ENCODE measurements at places on chromosomes 7 and 10. TPM values are rescaled to one million over a fixed set of nuclear protein-coding genes. Genes with fewer than 3 reads are reported as not detected.

LSM8 gene
- 56.5 TPM for total RNA-seq

DNA sequence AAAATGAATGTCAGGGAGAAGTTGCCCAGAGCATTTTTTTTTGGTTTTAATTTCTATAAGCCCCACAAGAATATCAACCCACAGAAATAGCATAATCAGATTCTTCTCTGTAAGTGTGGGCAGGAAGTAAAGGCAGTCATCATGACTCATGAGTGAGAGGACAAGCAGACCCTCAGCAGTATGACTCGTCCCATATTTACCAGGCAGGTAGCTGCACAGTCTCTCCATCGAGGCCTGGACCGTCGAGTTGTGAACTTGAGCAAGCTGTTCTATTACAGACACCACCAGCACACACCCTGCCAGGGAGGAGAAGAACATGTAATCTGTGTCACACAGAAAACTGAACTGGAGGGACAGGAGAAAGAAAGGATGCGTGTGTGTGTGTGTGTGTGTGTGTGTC lies 37.8 kb downstream of the AOAH start:
- peak; percentile 30 for DNase-seq

DNA sequence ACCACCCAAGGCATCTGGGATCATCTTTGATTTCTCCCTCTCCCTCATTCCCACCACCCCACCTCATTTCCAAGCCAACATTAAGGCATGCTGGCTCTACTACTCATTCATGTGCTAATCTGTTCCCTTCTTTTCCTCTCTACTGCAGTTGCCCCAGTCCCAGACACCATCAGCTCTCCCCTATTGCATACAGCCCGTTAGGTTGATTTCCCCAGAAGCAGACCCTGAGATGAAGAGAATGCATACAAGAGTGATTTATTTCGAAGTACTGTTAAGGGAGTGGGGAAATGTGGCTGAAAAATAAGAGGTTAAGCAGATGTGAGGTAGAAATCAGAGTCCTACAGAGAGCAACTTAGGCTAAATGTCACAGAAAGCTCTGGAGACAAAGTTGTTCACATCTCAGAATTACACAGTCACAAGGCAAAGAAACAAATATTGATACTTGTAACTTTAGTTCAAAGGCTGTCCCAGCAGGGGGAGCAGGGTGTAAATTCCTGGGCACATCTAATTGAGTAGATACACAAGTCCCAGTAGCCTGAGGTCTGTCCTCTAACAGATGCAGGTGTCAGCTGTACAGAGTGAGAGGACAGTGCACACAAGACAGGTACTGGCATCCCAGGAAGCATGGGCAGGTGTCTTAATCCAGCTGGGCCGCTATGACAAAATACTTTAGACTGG lies 20.9 kb downstream of the AKR1D1 start:
- peak; percentile 51 for DNase-seq

DNA sequence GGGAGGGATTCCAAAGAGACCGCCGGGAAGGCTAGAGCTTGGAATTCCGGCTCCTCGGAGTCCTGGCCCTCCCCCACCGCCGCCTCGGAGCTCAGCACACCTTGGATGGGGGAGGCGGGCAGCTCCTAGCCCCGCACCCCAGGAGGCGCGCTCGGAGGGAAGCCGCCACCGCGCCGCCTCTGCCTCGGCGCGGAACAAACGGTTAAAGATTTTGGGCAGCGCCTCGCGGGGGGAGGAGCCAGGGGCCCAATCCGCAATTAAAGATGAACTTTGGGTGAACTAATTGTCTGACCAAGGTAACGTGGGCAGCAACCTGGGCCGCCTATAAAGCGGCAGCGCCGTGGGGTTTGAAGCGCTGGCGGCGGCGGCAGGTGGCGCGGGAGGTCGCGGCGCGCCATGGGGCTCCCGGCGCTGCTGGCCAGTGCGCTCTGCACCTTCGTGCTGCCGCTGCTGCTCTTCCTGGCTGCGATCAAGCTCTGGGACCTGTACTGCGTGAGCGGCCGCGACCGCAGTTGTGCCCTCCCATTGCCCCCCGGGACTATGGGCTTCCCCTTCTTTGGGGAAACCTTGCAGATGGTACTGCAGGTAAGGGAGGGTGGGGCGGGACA lies at the start of gene CYP26A1:
CYP26A1 (plus strand) TSS at position 355 of the 608 bp plus-strand sequence; CDS start at position 397, 42 bp downstream.
- no peak for DNase-seq

GRCh38 chr7:11607686-11608085 lies 224.3 kb downstream of the THSD7A start:
- DNase-seq = no peak

Data from MCF 10A (cell line).